ENCODE measurements at places on chromosomes 5 and 9. TPM values are rescaled to one million over a fixed set of nuclear protein-coding genes. Genes with fewer than 3 reads are reported as not detected.

The FAM120AOS gene
- 33.0 TPM for total RNA-seq

The KIF20A gene
- total RNA-seq, result 14.6 TPM

The CAVIN4 gene
- not detected for total RNA-seq

The PARP8 gene
- 1.4 TPM for total RNA-seq

The SPAAR gene
- 7.5 TPM for total RNA-seq

The RANBP17 gene
- 16.2 TPM for total RNA-seq

Measured in cardiac atrium fibroblast (primary cell).